Activated naive CD4-positive, alpha-beta T cell (primary cell): ENCODE measurements at places on chromosomes 11 and 22.

GRCh38 chr22:42797011-42797410, 60.1 kb downstream of the ARFGAP3 start:
- DNase-seq: no peak

DNA sequence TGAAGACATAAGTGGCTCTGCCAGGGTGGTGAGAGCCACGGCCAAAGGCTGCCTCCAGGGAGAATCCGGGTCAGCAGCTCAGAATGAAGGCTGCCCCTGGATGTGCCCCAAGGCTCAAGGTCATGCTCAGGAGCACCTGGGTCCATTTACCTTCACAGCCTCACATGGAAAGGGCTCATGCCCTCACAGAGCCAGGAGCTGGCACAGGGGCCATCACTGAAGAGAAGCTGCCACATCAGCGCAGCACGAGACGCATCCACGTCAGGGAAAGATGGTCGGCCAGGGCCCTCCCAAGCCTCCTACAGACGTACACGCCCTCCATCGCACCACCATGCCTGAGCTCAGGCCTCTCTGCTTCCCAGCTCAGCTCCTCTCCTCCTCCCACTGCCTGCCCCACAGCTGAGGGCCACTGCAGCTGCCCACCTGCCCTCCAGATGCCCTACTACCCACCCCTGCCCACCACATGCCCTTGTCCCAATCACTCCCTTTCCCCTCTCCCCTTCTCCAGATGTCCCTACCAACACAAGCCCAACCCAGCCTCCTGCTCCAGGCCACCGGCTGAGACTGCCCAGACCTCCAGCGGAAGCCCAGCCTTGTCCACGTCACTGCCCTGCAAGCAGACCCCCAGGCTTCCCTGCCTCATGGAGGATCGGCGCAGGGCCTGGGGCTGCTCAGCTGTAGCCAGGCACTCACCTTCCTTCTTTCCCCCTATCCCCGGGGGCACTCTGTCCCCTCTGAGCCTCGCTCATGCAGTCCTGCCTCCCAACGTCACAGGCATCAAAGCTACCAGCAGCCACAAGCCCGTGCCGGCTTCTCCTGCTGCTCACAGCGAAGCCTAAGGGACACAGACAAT, 144.1 kb downstream of the SHANK2 start:
- DNase-seq: no peak

- DNase-seq: no peak
Measured at GRCh38 chr22:24059793-24060192, 48.7 kb downstream of the CABIN1 start.

- DNase-seq: no peak
Measured at GRCh38 chr11:11533751-11534150, 88.1 kb downstream of the GALNT18 start.

DNA sequence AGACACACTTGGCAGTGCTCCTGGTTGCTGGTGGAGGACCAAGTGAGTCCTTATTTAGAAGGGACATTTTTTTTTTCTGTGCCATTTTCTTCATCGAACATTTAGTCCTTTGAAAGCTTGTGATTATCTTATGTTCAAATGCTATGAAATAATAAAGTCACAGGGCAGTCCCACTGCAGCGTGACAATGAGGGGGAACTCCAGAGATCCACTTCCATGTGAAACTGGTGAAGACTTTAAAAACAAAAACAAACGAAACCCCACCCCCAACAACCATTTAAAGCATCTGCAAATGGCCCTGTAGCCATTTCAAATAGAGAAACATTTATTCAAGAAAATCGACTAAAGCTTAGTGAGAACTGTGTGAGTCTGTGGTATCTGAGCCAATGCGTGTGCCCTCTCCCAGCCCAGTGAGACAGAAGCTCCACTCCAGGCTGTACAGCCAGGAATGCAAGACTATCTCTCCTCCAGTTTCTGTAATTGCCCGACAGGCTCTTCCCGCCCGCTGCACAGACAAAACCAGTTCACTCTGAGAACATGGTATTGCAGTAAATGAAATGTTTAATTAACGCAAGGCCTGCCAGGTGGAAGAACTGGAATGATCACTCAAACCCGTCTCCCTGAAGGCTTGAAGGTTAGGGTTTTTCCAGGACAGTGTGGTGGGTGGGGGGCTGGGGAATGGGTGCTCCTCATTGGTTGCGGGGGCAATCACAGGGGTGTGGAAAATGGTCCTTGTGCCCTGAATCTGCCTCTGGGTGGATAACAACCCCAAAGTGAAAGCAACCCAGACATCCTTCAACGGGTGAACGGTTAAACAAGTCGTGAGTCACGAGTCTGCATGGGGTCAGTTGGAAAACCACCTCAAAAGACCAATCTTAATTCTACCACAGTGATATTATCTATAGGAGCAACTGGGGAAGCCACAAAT, 8.4 kb downstream of the KRTAP5-6 start:
- no peak for DNase-seq

GRCh38 chr11:62804310-62805075, 747 bp downstream of the NXF1 start:
- DNase-seq: no peak

GRCh38 chr11:198236-198806, 5.4 kb downstream of the SCGB1C1 start:
- no peak for DNase-seq

GRCh38 chr11:3189196-3189843, 24.2 kb upstream of the OSBPL5 start:
- DNase-seq: no peak

DNA sequence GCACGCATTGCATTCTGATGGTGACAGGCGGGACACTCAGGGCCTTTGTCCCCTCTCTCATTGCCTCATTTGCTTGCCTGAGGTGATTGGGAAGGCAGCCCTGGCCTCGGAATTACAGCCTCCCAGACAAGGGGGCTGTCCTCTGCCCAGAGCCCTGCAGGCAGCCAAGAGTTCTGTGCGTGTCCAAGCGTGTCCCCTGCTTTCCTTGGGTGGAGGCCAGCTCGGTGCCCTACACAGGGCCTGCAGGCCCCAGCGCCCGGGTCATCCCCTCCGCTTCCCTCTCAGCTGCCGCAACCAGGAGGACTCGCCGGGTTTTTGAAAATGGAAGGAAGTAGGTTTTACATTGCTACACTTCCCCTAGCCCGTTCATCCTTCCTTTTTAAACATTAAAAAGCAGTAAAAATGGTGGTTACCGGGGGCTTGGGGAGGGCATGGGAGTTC, 1.9 kb downstream of the GRAMD4 start:
- DNase-seq: no peak
